ENCODE measurements at places on chromosomes 5 and 9.

- no peak for DNase-seq
These were observed 90.6 kb downstream of the LIFR start for GRCh38 chr5:38465702-38466423.

DNA sequence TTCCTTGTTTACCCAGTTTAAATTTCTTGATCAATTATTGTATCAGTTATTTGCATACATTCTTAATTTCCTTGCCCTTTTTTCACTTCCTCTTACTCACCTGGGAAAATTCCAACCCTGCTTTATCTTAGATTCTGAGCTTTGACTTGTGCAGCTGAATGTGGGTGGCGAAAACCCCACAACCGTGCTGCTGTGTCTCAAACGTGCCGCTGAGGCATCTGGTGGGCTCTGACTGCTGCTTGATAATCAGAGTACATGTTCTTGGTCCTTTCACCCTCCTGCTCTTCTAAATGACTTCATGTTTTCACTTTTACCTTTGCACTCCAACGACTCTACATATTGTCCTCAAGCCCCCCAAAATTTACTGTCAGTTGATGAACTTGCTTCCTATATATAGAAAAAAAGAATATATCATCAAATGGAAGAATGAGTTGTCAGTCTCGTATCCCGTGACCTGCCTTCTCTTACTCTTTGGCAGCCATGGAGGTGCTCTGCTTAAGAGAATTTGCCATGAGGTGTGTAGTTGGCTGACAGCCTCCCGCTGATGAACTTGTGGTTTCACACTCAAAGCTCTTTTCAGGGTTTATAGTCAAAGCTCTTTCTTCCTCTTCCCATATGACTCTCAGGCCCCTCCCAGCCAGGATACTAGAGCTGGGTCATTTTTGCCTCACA lies 14.0 kb upstream of the JAK2 start:
- DNase-seq, result no peak

- DNase-seq, result no peak
These were observed 12.8 kb downstream of the SLCO4C1 start for GRCh38 chr5:102283102-102283797.

- no peak for DNase-seq
These were observed 20.2 kb downstream of the UBE2QL1 start for GRCh38 chr5:6468870-6469269.

DNA sequence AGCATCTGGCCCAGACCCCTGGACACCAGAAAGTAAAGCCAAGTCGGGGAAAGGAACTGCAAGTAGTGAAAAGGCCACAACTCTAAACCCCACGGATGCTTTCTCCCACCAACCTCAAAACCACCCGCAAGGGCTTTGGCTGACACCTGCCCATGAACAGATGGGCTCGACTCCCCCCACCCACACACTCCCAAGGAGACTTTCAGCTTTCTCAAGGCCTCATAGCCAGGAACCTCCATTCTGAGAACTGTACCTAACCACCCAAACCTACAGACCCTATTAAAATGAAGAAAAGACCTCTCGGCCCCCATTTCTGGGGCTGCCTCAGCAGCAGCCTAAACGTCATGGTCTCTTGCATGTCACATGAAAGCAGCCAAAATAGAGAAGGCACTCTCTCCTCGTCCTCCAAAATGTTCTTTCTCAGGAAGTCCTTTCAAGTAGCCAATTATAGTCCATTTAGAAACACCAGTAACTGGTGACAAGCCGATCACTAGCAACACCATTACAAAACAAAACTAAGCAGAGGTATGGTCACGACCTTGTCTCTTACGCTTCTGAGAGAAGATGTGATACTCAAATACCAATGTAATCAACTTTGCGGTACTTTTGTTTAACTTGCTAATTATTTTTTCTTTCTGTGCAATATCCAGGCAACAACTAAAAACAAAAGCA lies 2.9 kb downstream of the B4GALT1 start:
- no peak for DNase-seq

DNA sequence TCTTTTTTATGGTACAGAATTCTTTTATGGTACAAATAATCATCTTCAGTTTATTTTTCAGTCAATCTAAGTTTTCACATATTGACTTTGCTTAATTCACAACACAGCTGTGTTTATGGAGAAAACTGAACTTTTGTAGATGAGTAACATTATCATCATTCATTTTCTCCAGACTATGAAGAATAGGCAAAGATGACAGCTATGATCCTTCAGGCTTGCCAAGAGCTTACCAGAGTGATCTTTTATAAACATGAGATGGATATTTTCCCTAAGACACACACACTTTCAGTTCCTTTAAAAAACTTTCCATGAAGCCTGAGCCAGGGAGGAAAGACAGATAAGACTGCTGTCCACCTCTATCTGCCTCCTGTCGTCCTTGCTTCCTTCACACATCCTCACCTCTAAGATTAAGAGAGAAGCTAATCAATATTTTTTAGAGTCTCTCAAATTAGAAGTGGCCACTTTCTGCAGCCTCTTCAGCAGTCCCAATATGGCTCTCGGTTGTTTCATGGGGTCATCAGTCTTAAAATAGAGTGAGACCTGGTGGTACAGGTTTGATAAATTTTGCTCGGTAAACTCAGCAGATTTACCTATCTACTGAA lies 108.1 kb upstream of the SLC27A6 start:
- peak; percentile 59 for DNase-seq

GRCh38 chr9:121818841-121819427 lies 167.5 kb downstream of the DAB2IP start:
- DNase-seq, result no peak

DNA sequence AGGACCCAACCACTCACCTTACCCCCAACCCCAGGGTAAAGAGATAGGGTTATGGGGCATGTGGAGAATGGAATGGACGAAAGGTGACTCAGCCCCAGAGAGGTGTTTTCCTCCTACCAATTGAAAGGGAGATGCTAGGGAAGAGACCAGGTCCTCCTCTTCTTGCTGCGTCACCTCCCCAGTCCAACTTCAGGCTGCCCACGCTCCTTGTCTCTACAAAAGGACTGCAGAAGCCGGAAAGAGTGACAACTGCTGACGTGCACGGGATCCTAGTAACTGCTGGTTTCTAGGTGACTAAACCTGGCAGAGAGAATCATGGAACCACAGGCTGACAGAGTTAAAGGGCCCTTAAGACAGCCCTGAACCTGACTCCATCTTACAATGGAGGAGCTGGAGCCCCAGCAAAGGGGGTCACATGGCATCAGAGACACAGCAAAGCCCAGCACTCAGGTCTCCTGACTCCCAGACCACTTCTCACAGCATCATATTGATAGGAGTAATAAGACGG lies 2.2 kb downstream of the GPX3 start:
- no peak for DNase-seq

GRCh38 chr5:53406630-53407316 lies 73.7 kb upstream of the FST start:
- DNase-seq, result peak; percentile 93

DNA sequence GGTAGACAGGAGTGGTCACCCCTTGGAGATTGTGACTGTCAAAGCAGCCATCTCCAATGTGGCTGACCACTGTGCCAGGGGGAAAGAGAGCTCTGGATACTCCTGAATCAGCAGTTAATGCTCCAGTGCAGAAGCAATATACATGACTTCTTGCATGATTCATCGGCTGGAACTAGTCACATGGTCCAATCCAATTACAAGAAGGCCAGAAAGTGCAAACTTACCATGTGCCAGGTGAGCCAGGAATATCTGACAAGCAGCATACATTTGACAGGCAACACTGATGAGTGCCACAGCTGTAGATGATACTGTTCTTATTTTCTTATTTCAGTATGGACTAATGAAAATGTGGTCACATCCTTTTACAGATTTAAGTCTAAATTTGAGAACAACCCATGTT lies 440.0 kb upstream of the MPDZ start:
- no peak for DNase-seq

- no peak for DNase-seq
These were observed 33.0 kb upstream of the CHD1 start for GRCh38 chr5:98961665-98962344.

DNA sequence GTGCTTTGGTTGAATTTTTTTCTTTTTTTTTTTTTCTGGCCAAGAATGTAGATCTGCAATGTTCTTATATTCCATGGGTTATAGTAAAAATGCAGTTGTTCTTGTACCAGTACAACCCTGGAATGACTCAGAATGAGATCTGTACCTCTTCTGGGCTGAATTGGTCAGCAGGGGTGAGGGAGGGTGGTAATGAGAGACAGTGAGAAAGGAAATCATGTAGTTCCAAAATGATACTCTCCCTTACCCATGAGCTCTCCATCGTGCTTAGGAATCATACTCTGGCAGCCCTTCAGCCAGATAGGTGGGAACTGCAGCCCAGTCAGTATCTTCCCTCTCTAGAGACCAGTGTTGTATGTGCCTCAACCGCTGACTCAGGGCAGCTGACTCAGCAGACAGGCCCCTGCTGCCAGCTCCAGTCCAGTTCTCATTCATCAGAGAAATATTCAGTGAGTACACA lies 2.1 kb upstream of the GLIS3 start:
- DNase-seq, result peak; percentile 93

DNA sequence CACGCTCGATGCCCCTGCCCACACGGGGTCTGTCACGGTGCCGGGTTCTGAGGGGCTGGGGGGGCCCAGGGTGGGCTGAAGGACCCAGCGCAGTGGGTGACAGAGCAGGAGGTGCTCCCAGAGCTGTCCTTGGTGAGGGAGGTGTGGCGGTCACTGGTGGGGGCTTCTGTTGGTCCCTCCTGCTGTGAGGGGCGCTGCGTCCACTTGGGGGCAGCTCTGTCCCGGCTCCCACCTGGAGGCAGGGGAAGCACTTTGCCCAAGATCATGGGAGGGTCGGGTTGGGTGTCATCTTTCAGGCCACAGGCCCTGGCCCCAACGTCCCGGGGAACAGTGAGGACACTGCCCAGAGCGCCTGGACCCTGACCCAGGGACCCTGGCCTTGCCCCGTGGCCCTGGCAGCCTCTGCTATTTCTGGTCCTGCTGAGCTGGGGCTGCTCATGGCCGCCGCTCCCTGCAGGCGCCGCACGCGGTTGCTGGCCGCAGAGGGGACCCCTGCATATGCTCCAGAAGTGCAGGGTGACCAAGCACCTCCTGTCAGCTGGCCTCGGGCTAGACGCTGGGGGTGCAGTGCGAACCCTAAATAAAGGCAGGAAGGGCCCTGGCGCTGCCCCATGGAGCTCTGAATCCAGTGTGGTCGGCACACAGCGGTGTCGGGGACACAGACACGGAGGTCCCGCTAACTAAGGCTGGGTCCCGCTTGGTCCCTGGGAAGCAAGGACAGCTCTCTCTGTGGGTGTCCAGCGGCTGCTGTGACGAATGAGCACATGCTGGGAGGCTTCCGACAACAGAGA lies 11.6 kb upstream of the RNU6ATAC start:
- DNase-seq, result no peak

- no peak for DNase-seq
These were observed 6.4 kb downstream of the ENTPD8 start for GRCh38 chr9:137434498-137435380.

DNA sequence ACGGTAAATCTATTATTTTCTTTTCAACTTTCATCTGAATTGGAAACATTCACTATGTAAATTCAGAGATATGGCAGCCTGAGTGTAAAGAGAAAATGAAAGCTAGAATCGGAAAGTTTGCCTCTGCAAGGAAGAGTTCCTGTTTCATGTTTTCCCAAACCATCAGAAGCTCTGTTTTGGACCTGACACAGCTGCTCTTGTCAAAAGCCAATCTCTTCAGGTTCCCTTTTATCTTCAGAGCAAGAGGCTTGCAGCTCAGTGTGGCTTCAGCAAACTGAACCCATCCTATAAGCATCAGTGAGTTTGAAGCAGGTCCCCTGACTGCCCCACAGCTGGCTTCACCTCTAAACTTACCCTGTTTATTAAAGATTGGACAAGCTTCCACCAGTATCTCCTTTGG lies 1099.7 kb downstream of the DTWD2 start:
- peak; percentile 22 for DNase-seq

DNA sequence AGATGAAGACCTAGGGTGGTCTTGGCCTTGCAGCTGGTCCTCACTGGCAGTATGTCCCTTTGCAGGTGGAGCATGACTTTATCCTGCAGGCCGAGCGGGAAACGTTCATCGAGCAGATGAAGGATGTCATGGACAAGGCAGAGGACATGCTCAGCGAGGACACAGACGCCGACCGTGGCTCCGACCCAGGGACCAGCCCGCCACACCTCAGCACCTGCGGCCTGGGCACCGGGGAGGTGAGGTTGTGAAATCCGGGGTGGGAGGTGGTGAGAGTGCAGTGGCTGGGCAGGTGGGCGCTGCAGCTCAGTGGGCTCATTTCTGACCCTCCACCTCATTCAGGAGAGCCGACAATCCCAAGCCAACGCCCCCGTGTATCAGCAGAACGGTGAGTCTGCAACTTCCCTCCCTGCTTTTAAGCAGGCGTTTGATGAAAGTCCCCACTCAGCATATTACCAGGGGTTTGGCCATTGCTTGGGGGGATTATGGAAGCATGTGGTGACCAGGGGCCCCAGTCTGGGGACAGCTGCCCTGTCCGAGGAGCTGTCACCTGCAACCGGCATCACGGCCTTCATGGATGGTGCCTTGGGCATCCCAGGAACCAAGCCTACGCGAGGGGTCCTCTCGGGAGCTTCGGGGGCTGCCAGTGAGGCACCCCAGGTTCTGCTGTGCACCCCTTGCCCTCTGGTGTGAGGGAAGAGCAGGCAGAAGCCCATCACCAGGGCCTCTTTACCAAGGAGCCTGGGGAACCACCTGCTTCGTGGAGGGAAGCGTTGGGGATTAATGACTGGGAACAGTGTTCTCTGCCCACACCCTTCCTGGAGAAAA lies 84.0 kb downstream of the WNK2 start:
- no peak for DNase-seq

GRCh38 chr9:112898872-112899311 lies 8.2 kb upstream of the SLC46A2 start:
- no peak for DNase-seq

- no peak for DNase-seq
These were observed 674.3 kb downstream of the ACTL7B start for GRCh38 chr9:108181441-108181840.

DNA sequence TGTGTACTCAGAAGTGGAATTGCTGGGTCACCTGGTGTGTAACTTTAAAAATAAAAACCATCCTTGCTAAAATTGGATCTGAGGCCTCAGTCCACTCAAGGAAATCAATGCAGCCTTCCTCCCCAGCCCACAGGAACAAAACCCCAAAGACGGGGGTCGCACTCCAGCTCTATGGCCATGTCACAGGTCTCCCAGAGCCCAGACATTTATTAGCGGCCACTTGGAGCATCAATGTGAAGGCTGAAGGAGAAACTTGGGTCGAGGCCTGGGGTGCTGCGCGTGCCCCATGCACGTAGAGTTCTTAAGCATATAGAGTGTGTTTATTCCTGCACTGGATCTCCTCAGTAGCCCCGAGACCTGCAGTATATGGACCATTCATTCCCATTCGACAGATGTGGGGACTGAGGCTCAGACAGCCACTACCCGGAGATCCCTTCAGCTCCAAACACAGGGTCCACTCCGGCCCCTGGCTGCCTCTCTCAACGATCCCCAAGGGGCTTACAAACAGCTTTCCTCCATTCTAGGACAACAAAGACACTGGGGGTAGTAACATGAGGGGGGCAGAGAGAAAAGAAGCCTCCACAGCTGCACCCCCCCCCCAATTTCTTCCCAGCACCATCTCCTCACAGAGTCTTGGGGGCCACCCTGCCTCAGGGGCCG lies 14.3 kb upstream of the OLFM1 start:
- DNase-seq, result no peak

GRCh38 chr5:155912291-155912690 lies 414.7 kb upstream of the SGCD start:
- no peak for DNase-seq

All from HCEC 1CT (cell line).